Fibroblast of skin of back (primary cell): ENCODE measurements at places on chromosomes 3 and 15.

GRCh38 chr3:166453478-166453877 lies 616.3 kb upstream of the BCHE start:
- no peak for DNase-seq

DNA sequence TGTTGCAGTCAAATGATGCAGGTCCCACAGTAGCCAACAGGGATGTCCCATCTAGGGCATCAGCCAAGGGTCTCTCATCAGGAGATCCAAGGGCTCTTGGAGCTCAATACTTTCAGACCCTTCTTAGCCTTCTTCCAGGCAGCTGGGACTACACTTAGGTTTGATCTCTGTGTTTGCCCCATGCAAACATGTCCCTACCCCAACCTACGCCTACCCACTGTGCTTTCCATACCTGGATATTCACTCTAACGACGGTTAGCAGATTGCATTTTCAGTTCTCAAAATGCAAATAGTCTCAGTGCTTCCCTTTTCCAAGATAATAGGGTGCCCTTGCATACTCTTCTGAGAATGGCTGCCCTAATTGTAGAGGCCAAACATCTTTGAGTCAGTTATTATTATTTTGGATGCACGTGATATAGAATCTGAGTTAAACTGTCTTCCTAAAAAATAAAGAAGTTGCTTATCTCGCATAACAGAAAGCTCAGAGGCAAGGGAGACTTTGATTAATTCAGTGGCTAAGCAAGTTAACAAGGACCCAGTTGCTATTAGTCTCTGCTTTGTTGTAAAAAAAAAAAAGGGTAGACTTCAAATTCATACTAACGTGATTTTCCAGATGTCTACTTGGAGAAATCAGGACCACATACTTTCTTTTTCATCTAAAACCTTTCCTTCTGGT lies 1.0 kb upstream of the CEP70 start:
- no peak for DNase-seq

DNA sequence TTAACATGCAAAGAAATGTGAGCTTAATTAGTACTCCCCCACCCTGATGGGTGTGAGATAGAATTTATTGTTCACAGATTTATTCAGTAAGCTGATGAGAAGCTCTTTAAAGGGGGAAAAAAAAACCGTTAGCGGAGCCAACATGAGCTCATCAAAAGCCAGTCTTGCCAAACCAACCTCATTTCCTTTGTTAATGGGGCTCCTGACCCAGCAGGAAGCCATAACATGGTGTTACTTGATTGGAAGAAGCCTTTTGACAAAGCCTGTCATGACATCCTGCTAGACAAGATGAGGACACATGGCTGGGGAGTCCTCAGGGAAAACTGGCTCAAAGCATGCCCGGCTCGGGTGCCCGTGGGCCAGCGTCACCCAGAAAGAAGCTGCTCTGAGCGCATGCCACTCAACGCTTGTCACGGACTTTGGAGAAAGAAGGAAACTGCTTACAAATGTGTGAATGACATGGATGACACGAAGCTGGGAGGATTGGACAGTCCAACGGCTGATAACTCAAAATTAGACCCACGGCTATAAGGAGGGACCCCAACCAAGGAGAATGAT lies 64.6 kb downstream of the SLCO2A1 start:
- DNase-seq, result peak; percentile 40

DNA sequence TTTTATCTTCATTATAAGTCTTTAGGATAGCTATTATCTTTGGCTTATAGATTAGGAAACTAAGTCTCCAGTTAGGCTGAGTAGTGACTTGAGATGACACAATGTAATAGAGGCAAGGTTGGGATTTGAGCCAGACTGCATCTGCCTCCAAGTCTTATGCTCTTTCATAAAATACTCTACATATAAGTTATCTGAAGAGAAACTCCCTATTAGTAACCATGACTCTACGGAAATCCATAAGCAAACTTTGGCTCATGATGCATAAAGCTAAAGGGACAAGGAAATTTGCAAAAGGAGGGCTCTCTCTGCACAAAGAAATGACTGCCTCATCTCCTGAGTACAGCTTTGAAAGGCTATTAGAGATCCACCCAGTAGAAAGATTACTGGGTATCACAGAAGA lies 77.6 kb upstream of the FRMD4B start:
- DNase-seq, result no peak

GRCh38 chr3:133750259-133750656 lies 4.1 kb downstream of the TF start:
- DNase-seq, result no peak

GRCh38 chr3:34155108-34155507 lies 356.7 kb downstream of the PDCD6IP start:
- no peak for DNase-seq

GRCh38 chr3:135503760-135504686 lies 461.5 kb upstream of the PPP2R3A start:
- peak; percentile 55 for DNase-seq

DNA sequence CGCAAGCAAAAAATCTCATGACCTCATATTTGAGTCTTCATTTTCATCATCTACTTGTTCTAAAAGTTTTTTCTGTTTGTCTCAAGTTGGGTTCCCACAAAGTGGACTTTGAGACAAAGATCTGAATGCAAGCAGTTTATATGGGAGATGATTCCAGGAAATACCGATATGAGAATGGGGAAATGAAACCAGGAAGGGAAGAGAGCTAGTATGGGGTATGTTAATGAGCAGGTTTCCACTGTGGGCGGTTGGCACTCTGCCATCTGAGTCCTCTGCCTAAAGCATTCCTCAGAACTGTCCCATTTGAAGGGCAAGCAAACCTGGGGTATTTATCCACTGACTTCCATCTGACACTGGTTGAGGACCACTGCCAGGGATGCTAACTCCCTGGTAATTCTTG lies 8.8 kb downstream of the ADPRH start:
- peak; percentile 13 for DNase-seq

DNA sequence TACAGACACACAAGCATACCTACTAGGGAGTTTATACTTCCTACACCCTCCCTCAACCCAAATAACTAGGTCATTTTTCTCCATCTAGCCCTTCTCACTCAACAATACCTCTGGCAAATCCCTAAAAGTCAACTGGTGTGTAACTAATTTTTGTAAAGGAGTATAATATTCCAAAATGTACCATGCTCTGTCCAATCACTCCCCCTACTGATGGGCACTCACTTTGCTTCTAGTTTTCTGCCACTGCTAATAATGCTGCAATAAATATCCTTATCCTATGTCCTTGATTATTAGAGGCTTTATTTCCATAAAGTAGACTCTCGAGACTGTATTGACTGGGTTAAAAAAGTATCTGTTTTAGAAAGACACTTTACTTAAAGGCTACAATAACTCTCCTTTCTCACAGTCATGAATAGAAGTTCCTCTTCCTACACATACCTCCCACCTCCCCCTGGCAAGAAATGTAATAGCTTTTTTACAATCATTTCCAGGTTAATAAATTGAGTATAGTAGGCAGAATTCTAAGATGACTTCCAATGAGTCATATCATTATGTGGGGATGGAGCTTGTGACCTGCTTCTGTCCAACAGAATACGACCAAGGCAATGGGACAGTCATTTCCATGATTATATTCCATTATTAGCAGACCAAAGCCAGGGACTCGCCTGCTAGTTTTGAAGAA lies 30.0 kb downstream of the SHQ1 start:
- DNase-seq, result peak; percentile 32

DNA sequence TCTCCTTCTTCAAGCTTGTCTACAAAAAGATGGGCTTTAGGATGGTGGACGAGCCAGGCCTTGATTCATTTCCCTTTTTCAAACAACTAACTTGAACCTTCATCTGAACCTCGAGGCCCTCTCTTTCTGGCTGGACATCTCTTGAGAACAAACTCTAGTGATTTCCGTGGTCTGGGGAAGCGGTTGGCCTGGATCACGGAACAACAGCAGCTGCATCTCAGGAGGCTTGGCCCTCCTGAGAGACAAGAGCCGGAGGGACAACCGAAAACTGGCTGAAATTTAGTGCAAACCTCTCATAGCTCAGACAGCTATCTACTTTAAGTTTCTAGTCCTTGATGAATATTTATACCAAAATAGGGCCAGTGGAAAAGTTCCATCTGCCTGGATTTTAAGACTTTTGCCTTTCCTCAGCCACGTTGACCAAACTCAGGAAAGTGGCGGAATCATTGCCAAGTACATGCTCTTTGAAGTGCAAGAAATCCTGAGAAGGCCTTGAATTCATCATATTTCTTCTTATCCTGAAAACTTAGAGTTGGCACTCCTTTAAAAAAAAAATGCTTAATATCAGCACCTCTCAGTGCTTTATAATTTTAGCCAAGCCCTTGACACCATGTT lies 14.5 kb downstream of the LMCD1 start:
- no peak for DNase-seq

- no peak for DNase-seq
Observed at GRCh38 chr3:157319672-157320071, 117.0 kb upstream of the PTX3 start.

DNA sequence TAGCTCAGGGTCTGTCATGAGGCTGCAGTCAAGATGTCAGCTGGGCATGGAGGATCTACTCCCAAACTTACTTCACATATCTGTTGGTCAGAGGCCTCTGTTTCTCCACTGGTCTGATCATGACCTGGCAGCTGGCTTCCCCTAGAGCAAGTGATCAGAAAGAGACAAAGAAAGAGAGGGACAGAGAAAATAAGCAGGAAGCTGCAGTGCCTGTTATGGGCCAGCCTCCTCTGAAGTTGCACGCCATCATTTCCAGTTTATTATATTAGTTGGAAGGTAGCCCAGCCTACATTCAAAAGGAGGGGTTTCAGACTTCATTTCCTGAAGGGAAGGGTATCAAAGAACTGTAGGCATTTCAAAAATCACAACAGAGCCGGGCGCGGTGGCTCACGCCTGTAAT lies 5.0 kb upstream of the RPP25 start:
- DNase-seq, result no peak
